Panc1 (cell line): ENCODE measurements at places on chromosomes 3 and 15.

- no peak for DNase-seq
Observed at GRCh38 chr3:43001094-43001553, 22.0 kb downstream of the GASK1A start.

DNA sequence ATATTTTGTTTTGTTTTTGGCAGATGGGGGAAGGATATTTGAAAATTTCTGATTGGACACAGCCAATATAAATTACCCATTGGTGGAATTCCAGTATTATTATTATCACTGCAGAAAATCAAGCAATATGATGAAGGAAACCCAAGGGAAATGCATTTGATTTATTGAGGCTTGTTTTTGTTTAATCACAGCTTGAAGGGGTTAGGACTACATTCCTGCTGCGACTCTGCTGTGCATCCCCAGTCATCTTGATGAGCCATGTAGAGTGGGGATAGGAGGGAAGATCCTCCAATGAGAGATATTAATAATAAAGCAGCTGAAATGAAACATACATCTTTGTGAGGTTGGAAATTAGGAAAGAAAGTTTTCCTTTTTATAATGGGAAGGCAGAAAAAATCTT, 208.6 kb downstream of the GAP43 start:
- no peak for DNase-seq

DNA sequence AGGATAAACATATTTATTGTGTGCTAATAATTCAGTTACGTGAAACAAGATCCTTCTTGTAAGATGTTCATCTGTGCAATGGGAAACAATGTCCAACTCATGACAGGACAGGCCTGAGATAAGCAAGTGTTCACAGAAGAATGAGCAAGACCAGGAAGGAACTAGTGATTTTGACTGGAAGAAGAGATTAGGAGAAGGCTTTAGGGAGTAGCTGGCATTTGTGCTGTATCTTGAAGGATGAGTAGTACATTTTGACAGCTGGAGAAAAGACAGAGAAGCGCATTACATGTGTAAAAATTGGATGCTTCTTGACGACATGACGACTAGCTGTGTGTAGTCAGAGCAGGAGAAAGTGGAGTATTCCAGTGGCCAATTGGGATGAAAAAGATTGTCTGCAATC, 48.4 kb downstream of the GBE1 start:
- no peak for DNase-seq

GRCh38 chr3:98964784-98965183, 63.3 kb upstream of the DCBLD2 start:
- no peak for DNase-seq

- peak; percentile 36 for DNase-seq
Observed at GRCh38 chr3:50274371-50275104, 4.3 kb upstream of the LSMEM2 start.

- DNase-seq: peak; percentile 7
Observed at GRCh38 chr3:128343287-128344051, 123.2 kb downstream of the DNAJB8 start.

DNA sequence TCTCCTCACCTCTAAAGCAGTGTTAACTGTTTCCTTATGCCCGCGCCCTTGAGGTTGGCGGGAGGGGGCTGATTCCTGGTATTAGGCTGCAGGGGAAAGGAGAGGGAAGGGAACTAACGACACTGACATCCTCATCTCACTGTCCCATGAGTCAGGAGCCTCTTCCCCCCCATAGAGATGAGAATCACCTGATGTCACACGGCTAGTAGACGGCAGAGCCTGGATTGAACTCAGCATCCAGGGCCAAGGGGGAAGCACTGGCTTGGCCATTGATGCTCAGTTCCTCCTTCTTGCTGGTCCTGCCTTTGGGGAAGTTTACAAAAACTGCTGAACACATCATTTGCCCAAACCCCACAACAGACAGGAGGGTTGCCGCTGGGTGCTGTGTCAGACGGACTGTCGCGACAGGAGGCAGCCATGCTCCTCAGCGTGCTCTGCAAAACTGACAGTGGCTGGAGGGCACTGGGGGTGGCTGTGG, 38.5 kb downstream of the IDH2 start:
- DNase-seq: no peak

DNA sequence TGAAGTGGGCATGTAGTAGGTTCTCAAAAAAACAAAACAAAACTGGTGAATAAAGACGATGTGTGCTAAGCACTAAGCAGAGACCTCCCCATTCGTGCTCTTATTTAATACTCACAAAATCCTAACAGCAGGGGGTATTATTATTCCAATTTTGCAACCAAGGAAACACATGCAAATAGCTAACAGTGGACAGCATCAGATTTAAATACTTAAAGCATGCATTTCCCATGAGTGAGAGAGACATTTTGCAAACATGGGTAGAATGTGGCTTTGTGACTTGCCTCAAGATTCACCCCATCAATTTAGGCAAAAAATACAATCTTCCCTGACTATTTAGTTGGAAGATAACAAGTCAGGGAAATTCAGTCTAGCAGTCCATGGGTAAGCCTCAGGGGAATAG, 946.2 kb upstream of the CFAP20DC start:
- DNase-seq: no peak

GRCh38 chr3:190012314-190012782, 108.3 kb downstream of the P3H2 start:
- DNase-seq: peak; percentile 83

- no peak for DNase-seq
Observed at GRCh38 chr3:187066228-187066995, 72.9 kb downstream of the RPL39L start.

DNA sequence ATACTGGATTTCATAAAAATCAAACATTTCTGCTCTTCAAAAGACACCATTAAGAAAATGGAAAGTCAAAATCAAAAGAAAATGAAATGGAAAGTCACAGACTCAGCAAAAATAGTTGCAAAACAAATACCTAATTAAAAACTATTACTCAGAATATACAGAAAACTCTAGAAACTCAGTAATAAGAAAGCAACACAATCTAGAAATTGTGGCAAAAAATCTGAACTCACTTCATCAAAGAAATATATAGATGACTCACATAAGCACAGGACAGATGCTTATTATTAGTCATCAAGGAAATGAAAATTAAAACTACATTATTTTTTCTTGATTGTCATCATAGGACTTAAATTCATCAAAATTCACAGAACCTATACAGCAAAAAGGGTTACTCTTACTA, 430.0 kb downstream of the SHQ1 start:
- no peak for DNase-seq

- no peak for DNase-seq
Observed at GRCh38 chr3:185726254-185726967, 98.4 kb downstream of the IGF2BP2 start.

- DNase-seq: no peak
Observed at GRCh38 chr3:13878281-13879101, 1.4 kb downstream of the WNT7A start.

DNA sequence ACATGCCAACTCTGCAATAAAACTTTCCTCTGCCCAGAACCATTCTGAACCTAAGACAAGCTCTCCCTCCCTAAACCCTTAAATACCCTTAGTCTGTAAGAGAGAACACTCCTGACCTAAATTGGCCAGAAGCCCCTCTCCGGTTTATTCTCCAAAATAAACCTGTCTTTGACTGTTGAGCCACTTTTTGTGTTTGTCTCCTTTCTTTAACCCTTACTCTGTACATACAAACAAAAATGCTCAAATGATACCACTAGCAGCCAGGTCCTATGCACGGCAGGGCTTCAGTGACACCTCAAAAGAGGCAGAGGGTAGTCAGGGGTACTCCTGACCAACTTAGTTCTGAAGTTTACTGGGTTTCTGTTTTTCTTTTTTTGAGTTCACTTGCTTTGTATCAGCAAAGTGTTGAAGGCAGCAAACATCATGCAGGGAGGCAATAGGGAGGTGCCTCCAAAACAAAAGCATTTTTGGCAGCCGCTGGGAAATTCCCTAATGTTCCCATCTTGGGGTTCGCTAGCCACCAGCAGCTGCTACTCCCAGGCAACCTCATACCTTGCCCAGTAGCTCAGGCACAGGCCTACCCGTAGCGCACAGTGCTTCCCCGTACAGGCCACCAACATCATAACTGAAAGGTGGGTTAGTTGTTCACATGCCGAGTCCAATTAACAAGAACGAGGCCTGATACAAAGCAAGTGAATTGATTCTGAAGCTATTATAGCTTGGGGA, 62.9 kb upstream of the GCNT3 start:
- no peak for DNase-seq
